AG04449 (cell line): ENCODE measurements at places on chromosomes 13 and 19.
A peak's percentile ranks its signal among the peaks of the same experiment; 100 is the strongest.

DNA sequence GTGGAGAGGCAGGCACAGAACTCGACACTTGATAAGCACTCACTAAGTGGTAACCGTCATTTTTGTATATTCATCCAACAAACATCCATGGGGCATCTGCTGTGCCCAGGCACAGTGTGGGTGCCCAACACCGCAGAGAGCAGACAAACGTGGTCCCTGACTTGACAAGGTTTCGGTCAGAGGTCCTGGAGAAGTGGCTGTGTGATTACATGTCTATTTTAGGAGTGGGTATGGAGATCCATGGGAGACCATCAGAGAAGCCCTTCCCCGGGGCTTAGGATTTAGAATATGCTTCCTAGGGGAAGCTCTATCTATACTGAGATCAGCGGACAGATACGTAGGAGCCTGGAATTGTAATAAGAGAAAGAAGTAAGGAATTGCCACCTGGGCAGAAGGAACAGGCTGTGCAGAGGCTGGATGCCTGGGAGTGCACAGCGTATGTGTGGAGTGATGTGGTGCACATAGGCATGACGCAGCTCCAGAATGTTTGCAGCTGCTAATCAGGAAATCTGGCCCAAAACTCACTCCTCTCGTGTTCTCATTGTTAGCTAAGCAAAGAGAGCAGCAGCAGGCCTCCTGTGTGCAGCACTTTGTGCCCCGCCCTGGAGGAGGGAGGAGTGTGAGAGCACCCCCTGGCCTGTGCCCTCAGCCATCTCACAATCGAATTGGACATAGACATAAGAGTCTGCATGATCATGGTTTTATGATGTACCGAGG lies 23.0 kb upstream of the IRS2 start:
- DNase-seq = no peak

- no peak for DNase-seq
These were observed 179.8 kb downstream of the COG6 start for GRCh38 chr13:39835253-39835652.

GRCh38 chr19:35862528-35862927 lies 5.8 kb downstream of the KIRREL2 start:
- DNase-seq = no peak

DNA sequence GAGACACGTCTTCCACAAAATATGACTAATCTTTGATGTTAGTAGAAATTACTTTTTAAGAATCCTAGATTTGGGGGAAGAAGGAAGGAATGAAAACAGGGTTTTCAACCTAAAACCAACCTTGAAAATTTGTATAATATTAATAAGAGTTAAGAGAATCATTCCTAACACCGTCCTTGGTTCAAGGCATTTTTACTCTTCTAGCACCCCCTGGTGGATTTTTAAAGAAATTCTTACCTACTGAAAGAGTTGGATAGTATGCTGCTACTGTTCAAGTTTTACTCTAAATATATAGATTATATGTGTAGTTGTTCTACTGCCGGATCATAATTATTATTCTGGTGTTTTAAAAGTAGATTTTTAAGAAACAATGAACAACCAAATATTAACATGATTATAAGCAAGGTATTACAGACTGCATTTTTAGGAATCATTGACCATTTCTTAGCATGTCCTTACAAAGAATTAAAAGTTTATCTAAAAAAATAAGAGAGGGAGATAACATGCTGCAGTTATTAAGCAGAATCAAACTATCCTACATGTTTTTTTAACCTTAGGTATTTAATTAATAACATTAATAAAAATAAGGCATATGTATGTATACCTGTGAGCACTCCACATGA lies 7.4 kb upstream of the SLITRK6 start:
- DNase-seq = peak; percentile 3

DNA sequence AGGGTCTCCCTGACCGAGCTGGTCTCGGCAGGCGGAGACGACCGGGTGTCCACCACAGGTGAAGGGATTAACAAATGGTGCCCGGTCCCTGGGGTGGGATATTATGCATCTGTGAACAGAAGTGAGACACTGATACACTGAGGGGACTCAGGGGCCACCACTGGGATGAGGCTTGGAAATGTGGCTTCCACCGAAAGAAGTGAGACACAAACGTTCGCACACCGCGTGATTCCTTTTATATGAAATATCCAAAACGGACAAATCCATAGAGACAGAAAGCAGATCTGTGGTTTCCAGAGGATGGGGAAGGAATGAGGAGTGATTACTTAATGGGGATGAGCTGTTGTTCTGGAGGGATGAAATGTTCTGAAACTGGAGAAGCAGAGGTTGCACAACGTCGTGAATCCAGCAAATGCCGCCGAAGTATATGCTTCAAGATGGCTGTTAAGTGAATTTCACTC lies 47.5 kb downstream of the C13orf46 start:
- DNase-seq = no peak

DNA sequence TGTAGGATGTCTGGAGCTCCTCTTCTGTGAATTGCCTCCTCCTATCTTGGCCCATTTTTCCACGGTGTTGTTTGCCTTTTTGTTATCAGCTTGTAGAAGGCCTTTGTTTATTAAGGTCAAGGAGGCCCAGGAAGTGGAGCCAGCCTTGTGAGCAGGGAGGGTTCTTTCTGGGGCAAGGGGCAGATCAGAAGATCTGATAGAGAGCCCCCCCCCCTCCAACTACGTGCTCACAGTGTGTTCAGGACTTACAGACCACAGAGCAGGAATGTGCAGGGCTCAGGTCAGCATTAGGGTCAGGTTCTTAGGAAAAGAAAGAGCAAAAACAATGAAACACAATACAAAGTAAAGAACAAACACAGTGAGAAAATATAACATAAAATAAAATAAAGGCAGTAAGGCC lies 59.4 kb downstream of the CCNE1 start:
- no peak for DNase-seq

- no peak for DNase-seq
These were observed 46.7 kb downstream of the OR10H4 start for GRCh38 chr19:15995536-15995935.

DNA sequence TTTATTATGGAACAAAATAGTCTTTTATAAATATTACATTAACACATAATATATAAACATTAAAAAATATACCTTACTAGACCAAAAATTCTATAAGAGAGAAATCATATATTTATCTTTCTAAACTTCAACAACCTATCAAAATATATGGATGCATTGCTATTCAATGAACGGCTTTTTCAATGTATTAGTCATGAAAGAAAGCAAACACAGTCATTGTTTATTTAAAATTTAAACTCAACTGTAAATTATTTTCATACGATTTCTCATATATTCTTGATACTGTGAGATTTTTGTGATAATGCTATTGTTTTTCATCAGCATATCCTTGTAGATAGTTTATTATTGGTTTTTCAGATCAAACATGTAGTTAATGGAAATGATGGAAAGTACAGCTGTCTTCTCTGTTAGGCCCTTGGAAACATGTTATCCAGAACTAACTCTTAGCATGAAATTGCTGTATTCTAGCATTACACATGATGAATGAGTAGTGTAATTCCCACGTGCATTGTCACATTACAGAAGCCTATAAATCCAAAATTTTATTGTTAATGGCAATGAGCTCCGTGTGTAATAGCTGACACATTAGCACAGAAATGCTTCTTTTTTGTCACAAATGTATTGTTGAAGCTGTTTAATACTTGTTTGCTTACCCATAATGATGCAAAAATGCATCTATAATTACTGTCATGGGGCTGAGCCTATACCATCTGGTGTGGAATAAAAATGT lies 1639.9 kb downstream of the SLITRK5 start:
- no peak for DNase-seq

DNA sequence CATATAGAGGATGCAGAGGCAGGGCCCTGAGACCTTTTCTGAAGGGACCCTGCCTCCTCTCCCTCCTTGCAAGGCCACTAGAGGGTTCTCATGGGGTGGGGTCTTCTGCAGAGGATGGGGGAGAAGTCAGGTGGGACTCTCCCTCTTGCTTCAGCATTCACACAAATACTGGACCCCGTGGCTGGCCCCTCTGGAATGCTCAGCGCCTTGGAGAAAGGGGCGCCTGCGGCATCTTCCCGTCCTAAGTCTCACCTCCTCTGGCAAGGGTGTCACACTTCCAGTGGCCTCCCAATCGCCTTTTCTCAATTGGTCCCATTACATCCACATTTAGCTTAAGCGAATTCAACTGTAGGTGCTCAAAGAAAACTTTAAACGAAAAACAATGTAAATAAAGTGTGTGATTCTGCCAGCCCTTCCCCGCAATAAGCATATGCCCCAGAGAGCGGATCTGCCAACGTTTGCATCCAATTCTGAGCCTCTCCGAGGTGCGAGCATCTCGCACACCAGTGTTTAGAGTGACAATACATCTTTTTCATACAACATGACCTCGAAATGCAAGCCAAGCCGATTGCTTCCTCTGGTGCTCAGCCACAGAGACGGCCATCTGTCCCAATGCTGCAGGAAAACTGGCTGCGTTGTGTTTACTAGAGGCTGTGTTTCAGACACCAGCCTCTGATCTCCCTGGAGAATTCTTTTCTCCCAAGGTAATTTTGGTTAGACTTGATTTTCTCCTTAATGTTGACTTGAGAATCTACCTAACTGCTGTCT lies 69.1 kb upstream of the WASF3 start:
- no peak for DNase-seq

- DNase-seq = no peak
These were observed 5.8 kb upstream of the DHX34 start for GRCh38 chr19:47343194-47343802.

DNA sequence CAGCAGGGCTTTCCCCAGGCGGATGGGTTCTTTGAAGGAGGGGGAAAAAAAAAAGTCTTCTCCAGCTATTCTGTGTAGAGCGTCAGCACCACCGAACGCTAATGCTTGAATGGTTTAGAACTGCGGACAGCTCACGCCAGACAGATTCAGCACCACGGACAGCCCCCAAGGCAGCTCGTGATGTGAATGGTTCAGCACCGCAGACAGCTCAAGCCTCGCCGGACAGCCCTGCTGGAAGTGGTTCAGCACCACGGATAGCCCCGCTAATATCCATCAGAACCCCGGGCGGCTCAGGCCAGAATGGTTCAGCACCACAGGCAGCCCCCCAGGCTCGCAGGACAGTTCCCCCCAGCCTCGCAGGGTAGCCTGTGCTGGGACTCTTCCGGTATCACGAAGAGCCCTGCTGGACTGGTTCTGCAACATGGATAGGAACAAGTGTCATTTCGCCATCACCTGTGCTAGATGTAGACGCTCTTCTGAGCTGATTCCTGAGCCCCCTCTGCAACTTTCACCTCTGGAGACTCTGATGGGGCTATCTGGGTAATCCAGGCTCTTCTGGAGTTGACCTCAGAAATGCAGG lies 4.9 kb upstream of the SMIM17 start:
- peak; percentile 7 for DNase-seq

DNA sequence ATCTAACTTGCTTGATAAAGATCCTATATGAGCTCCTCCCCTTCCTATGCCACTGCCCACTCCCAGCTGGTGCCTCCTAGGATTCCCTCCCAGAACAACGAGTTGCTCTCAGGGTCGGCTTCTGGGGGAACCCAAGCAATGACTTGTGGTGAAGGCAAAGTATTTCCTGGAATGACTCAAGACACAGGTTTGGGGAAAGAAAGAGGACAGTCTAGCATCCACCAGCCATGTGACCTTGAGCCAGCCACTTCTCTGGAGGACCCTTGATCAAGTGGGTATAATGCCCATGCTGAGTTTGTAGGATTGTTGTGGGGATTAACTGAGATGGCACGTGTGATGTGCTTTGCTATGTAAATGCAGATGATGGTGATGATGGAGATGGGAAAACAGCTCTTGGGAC lies 33.0 kb downstream of the MBD3L2B start:
- no peak for DNase-seq

DNA sequence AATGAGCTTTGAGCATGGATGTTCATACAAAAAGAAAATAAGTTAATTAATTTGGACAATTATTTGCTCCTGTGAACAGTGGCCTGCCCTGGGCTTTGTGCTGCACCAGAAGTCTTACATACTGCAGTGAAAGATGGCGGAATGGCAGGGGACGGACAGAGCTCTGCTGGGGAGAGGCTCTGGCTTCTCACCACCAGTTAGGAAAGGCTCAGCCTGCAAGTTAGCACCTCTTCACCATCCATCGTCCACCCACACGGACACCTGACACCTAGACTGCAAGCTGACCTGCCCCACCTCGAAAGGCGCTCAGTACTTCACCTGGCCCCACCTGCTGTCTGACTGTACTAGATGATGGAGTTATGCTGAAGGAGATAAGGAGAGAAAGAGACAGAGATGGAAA lies 203.9 kb upstream of the IRS2 start:
- DNase-seq = no peak

- DNase-seq = no peak
These were observed 244.2 kb upstream of the ZNF507 start for GRCh38 chr19:32101206-32101605.

DNA sequence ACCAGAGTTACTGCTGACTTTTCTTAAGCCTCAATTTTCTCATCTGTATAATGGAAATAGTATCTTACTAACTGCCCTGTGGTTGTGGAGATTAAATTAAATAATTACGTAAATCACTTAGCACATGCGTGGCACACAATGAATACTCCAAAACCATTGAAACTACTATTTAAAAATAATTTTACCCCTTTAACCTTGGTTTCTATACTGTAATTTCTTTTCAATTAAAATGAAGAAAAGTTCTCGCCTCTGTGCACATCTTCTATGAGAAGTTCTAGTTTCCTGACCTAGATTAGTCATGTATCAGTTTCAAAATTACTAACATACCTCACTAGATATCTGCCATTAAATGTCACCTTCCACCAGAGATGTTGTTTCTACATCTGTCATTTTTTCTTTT lies 5.7 kb downstream of the SLITRK1 start:
- DNase-seq = no peak

DNA sequence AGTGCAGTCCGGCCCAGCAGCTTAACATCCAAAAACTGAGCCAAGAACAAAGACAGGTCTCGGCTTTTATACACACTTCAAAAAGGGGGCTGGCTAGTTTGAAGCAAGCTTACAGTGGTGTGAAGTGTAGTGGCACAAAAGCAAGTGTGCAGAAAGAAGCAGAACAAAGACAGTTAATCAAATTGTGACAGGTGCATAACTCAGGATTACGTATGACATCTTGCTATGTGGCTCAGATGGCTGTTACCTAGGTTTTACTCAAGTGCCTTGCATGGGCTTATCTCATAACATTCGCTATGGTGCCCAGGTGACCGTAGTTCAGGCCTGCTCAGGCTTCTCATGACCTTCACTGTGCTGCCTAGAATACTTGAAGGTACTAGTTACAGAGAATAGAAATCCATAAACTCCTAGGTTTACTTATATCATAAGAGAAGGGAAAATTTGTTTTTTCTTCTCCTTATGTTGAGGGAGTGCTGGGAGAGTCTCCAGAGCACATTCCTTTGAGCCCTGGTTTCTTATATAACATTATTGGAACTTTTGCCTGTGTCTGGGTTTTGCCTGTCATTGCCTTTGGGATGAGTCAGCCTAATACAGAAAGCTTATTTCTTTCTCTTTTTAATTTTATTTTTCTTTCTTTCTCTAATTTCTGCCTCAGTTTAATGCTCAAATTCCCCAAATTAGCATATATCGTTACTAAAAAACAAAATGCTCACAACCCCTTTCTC lies 1629.1 kb upstream of the PCDH20 start:
- no peak for DNase-seq

DNA sequence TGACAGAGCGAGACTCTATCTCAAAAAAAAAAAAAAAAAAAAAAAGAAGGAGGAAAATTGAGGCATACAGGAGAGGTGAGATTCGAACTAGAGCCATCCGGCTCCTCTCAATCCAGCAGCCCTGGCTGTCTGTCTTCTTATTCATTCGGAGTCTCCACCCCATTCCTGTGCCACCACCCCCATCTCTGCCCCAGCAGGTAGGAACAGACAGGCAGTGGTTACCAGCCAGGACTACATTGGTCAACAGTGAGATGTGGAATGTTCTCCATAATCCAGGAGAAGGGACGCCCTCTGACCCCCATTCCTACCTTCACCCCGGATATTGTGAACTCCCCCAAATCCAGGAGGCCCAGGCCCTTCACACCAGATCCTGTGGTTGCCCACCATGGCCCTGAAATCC lies 6.6 kb upstream of the S1PR2 start:
- no peak for DNase-seq
